ENCODE measurements at places on chromosomes 11 and 22.

GRCh38 chr11:17686231-17686980 lies 33.0 kb upstream of the MYOD1 start:
- no peak for DNase-seq

GRCh38 chr22:30044881-30045493 lies 35.3 kb upstream of the HORMAD2 start:
- DNase-seq: no peak

DNA sequence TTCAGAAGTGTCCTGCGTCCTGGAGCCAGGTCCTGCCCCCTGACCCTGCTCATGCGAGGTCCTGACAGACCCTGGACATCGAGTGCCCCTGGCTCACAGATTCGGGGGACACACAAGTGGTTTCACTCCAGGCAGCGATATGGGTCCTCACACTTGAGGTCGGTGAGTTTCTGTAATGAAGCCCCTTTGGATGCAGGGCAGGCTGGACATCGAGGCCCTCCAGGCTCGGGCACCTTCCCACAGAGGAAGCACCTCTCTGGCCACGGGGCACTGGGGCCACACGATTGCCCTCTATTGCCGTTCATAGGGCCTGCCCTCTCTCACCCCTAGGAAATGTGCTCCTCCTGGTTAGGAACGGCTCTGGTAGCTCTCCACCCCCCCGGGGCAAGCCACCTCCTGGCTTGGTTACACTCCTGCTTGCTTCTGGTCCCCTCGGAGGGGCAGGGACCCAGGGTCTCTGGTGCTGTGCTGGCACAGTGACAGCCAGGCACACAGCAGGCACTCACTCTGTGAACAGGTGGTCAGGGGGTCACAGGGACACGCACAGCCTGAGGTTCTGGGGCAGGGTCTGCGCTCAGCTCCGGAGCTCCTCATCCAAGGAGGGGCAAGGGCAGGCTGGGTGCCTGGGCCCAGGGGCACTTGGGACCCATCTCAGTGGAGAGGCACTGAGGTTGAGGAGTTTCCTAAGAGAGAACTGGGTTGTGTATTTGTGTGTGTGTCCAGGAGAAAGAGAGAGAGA lies 907.7 kb downstream of the BRD1 start:
- DNase-seq: peak; percentile 16

GRCh38 chr11:107842412-107843100 lies 16.0 kb downstream of the SLC35F2 start:
- no peak for DNase-seq

DNA sequence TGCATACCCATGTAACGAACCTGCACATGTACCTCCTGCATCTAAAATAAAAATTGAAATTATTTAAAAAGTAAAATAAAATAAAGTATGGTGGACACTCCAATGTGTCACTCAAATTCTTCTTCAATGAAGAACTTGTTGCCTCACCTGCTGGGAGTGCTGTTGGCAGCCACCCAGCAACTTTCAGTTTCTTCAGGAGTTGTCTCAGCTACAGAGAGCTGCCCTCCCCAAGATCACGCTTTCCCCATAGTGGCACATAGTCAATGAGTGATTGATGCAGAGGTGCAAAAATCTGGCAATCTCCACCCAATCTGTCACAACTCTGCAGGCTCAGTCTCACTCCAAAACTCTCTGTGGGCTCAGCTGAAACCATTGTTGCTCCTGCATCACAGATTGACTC lies 92.3 kb upstream of the C11orf87 start:
- DNase-seq: no peak

DNA sequence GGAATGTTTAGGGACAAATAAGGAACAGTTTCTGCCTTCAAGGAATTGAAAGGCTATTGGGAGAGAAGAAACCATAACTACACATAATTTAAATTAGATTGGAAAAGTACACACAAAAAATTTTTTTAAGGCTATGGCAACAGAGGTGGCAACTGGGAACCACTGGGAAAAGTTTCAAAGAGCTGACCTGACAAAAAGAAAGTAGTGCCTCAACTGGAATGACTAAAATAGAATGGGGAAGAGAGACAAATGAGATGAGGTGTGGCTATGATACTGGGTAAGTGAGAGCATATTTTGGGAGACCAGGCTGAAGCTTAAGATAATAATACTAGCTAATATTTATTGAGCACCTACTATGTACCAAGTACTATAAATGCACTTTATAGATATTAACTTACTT lies 2.9 kb upstream of the AKIP1 start:
- no peak for DNase-seq

- no peak for DNase-seq
Observed at GRCh38 chr11:110858547-110858921, 146.3 kb upstream of the ARHGAP20 start.

DNA sequence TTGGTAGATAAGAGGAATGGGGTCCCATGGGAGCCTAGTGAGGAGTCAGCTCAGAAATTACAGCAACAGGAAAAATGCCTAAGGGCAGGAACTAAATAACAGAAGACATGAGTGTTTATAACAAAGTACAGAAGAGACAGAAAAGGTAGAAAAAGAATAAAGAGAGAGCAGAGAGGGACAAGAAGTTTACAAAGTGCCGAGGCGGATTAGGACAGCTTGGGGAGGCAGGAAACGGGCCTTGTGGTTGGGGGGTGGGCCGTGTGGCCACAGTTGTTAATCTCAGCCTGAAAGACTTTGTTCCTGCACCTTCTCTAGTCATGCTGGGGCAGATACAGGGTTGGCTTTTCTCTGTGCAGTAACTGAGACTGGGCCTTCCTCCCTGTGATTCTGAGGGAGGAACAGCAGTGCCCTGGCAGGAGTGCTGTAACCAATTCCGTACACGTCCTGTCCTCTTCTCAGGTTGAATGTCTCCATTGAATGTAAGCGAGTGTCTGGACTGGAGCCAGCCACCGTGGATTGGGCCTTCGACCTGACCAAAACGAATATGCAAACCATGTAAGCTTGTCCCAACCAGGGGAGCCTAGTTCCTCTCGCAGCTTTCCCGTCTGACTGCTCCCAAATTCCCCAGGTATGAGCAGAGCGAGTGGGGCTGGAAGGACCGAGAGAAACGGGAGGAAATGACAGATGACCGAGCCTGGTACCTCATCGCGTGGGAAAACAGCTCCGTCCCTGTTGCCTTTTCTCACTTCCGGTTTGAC lies 13.2 kb downstream of the NAA40 start:
- no peak for DNase-seq

DNA sequence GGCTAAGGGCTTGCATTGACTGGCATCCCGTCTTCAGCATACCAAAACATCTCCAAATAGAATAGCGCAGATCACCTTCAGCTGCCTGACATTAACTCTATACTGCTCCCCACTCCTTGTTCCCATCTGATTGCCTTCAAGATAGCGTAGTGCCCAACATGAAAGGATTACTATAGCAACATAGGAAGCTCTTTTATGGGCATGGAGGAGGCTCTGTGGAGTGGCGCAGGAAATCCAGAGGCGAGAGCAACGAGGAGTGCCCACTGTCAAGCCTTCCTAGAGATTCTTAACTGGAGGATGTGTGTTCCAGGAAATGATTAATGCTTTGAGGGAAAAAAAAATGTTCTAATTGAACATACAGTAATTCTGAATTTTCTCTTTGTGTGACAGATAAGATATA lies 213.3 kb downstream of the CADM1 start:
- DNase-seq: no peak

DNA sequence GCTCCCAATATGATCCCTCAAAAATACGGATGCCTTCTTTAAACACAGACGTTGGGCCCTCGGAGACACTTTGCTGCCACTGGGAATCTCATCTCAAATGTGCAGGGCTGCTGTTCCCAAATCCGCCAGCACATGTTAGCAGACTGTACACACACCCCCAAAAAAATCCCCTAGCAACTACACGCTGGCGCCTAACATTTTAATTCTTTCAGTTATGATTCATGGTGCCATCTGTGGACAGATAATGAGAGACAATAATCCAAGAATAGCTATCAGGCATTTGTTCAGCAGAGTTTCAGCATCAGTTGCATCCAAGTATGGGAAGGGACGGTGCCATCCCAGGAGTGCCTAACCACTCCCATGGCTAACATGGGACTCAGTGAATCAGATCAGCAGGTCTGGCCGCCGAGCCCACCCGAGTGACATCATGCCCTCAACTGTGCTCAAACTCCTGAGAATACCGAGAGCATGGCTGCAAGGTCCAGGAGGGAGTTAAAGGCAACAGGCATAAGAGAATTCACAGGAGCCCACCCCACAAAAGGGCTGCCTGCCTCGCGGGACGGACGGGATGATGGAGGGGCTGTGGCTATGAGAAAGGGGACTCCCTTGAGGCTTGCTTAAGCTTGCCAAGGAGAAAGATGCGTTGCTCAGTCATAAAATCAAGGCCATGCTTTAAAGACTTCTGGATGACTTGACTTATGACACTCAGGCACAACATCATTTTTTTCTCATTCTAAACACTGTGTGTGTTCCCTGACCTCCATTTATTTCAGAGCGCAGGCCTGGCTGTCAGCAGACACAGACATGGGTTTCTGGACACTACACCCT lies 337.0 kb downstream of the SHANK2 start:
- DNase-seq: no peak

DNA sequence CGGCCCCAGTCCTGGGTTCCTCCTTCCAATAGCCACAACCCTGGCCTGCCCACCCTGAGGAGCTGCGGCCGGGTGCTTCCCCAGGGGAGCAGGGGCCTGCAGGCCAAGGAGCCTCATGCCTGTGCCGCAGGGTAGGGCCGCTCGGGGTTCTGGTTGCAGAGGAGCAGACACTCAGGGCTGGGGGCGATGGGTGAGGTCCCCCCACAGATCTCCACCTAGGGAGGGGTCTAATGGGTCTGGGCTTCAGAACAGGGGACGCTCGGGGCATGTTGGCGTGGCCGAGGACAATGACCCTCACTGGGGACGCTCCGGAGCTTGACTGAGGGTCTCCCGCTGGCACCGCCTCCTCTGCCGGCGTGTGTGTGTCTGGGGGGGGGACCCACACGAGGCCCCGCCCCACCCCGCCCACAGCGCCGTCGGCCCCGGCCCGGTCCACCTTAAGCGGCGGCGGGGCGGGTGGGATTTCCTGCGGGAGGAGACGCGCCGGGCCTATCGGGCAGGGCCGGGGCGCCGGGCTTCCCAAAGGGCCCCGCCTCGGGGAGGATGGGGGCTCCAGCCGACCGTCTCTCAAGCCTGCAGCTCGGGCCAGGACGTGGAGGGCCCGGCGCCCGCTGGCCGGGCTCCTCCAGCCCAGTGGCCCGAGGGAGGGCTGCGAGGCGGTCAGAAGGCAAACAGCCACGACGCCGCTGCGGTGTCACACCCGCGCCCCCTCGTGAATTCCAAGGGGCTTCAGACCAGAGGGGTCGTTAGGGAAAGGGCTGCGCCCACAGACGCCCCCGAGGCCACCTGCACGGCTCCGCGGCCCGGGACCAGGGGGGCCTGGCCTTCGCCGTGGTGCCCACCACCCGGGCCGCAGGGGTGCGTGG lies 640 bp upstream of the ZDHHC8 start:
- DNase-seq: peak; percentile 75

DNA sequence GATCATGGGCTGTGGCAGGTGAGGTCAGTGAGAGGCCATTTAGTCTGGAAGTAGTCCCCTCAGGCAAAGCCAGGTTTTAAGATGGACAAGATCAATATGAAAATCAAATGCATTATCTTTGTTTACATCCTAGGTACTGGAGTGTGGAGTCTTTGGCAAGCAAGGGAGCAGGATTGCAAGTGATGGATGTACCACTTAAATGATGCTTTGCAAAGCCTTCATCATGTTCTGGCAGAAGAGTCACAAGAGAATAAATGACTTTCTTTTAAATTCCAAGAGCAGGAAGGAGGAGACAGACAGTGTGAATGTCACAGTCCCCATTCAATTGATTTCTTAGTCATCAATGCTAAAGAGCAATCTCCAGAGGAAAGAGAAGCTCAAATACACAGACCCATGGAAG lies 908.3 kb downstream of the FAM181B start:
- DNase-seq: no peak

DNA sequence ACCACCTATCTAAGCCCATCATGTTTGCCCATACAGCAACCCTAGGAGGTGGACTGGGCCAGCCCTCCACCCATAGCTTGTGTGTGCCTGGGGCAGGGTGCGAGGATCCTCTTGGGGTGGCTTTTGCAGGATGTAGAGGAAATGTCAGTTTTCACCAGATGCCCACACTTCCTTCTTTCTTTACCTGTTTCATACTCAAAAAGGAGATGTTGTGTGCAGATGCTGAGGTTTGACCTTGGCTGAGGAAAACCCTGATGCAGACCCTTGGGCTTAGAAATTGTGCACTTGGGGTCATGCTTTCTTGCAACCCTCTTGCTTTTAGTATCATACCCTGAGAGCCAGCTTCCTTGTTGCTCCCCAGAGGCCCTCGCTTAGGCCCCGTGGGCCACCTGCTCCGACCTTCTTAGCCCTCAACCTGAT lies 2.2 kb downstream of the HTR3A start:
- no peak for DNase-seq

DNA sequence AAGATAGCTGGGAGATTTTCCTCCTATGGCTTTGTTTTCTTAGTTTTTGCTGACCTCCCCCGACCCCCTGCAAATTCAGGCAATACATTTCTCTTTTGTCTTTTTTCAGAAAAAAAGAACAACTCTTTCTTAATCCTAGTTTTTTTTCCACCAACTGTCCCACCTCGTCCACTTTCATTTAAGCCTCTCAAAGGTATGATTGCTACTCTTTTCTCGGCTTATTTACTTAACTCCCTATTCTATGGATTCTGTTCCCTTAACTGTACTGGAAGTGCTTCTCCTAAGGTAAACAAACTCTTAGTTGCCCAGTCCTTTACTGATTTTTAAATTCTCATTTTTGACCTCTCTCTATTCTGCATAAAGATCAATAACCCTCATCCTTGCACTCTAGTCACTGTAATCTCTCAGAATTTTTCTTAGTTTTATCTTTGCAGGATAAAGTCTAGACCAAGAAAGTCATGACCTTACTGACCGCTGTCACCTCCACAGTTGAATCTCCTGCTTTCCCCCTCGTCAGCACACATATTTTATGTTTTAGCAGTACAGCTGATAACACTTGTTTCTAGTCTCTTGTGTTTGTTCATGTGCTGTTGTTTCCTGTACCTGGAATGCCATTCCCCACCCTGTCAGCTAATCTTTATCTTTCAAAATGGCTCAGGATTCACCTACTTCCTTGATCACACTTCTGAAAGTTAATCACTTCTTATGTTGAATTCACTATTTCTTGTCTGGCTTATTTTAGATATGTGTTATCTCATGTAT lies 14.9 kb downstream of the TBCEL start:
- DNase-seq: no peak

- peak; percentile 26 for DNase-seq
Observed at GRCh38 chr22:21443735-21444421, 23.3 kb upstream of the TMEM191C start.

- no peak for DNase-seq
Observed at GRCh38 chr22:45997777-45998637, 21.0 kb upstream of the WNT7B start.

- DNase-seq: no peak
Observed at GRCh38 chr11:99257131-99257530, 236.4 kb downstream of the CNTN5 start.

DNA sequence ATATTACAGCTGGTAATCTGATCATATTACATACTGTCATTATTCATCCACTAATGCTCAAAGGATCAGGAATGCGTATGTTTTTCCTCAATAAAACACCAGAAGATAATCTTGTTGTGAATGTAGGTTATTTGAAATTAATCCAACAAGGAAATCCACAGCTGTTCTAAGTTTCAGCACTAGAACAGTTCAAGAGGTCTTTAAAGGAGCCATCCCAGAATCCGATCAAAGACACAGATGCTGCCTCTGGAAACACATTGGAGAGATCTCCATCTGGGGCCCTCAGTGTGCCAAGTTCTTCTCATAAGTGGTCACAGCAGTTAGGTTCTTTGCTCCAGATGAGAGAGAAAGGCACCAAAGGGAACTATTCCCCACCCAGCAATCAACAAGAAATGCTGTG lies 1955.1 kb upstream of the RAG2 start:
- DNase-seq: no peak
